ENCODE measurements at places on chromosomes 11 and 22. TPM values are rescaled to one million over a fixed set of nuclear protein-coding genes. Genes with fewer than 3 reads are reported as not detected.

VWA5A gene
- 30.8 TPM for total RNA-seq

MS4A6A gene
- 0.15 TPM for total RNA-seq

MUC5AC gene
- not detected for total RNA-seq

OR6T1 gene
- not detected for total RNA-seq

LRRC10B gene
- not detected for total RNA-seq

LARGE1 gene
- total RNA-seq = 38.2 TPM

CABP7 gene
- not detected for total RNA-seq

RFPL3 gene
- total RNA-seq = not detected

MRGPRX3 gene
- total RNA-seq = not detected

APLP2 gene
- 768 TPM for total RNA-seq

SCN4B gene
- total RNA-seq = 0.44 TPM

KDELR3 gene
- 135 TPM for total RNA-seq

BDNF gene
- total RNA-seq = 10.6 TPM

ADM2 gene
- total RNA-seq = 2.3 TPM

OR52A1 gene
- not detected for total RNA-seq

TSPAN4 gene
- total RNA-seq = 207 TPM

MMP13 gene
- not detected for total RNA-seq

OR8G1 gene
- 0.17 TPM for total RNA-seq

OR8G5 gene
- not detected for total RNA-seq

All from smooth muscle cell of trachea (primary cell).